Cortex of kidney (tissue), 1 donor: ENCODE measurements at places on chromosomes 6 and 20.

DNA sequence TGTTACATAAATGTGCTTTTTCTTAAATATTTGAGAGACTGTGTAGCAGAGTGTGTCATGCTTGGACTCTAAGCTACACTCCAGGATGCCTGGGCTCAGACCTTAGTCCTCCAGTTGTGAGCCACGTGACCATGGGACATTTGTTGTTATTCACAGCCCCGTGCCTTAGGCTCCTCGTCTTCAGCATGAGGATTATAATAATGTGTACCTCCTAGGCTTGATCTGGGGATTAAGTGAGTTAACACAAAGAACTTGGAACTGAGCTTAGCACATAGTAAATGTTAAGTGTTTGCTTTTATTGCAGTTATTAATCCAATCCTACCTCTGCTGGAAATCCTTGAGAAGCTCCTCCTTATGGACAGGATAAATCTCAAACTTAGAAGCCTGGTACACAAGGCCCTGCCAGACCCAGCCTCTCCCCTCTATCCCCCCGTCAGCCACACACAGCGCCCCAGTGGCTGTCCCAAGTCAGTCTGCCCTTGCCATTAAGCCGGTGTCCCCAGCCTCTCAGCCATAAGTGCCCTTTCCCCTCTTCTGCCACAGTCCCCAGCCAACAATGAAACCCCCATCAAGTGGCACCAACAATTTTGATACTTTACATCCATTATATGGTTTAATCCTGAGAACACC lies 177.5 kb downstream of the TMEM242 start:
- no peak for DNase-seq

- no peak for DNase-seq
Measured at GRCh38 chr6:144580771-144581170, 295.6 kb downstream of the UTRN start.

DNA sequence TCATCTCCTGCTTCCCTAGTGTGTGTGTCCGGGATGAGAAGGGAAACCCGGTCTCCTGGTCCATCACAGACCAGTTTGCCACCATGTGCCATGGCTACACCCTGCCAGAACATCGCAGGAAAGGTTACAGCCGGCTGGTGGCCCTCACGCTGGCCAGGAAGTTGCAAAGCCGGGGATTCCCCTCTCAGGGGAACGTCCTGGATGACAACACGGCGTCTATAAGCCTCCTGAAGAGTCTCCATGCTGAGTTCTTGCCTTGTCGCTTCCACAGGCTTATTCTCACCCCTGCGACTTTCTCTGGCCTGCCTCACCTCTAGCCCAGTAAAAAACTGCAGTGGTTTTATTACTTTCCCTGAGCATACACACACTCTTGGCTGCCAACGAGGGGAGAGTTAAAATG lies 23.9 kb upstream of the C6orf141 start:
- DNase-seq, result no peak

GRCh38 chr6:8277769-8278168 lies 157.6 kb downstream of the SLC35B3 start:
- DNase-seq, result no peak

GRCh38 chr20:57167971-57168701 lies 98.3 kb downstream of the BMP7 start:
- DNase-seq, result no peak

- no peak for DNase-seq
Measured at GRCh38 chr20:50085481-50086365, 27.2 kb downstream of the UBE2V1 start.

DNA sequence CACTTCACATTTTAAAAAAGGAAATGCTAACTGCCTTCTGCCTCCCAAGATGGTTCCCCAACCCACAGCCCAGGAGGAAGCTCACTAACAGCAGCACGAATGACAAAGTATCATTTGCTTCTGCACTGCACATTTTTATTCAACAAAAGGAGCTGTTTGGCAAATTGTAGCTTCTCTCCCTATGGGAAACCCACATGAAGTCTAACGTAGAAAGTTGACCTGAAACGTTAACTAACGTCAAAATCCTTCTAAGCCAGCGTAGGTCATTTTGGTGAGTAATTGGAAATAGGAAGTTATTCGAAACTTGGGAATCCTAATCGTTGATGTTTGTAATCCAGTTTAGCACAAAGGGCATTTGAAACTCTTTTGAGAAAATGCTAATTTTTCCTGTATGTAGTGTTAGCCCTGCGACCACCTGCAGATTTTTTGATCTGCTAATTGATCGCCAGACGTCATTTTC lies 2.9 kb downstream of the SALL4 start:
- no peak for DNase-seq

DNA sequence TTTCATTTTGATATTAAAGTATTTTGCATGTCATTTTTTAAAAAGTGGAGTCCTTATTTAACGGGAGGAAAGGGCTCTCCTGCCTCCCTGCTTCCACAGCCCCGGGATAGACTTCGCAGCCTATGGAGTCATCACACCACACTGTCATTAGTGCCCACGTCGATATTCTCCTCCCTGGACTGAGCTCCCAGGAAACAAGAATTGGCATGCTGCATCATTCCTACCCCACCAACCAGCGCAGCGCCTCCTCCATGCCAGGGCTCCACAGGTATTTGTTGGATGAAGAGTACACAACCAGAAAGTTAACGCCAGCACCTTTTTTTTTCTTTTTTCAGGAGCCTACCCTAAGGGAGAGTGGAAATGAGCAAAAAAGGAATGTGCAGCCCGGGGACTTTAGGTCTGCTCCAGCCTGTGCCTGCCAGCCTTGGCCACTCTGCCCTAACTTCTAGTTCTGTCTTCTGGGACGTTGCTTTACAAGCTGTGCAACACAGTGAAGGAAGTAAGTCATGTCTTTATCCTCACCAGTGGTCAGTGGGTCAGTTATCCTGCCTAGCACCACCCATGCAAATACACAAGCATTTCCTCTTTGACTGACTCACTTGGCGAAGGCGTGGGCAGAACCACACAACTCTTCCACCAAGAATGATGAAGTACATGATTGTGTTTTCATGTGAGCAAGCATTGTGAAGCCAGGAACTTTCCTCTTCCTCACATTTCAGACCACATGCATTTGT lies 180.7 kb upstream of the UST start:
- no peak for DNase-seq

- DNase-seq, result no peak
Measured at GRCh38 chr6:46888578-46888977, 33.2 kb downstream of the ADGRF5 start.

GRCh38 chr6:11532097-11532496 lies 5.5 kb upstream of the TMEM170B start:
- no peak for DNase-seq

DNA sequence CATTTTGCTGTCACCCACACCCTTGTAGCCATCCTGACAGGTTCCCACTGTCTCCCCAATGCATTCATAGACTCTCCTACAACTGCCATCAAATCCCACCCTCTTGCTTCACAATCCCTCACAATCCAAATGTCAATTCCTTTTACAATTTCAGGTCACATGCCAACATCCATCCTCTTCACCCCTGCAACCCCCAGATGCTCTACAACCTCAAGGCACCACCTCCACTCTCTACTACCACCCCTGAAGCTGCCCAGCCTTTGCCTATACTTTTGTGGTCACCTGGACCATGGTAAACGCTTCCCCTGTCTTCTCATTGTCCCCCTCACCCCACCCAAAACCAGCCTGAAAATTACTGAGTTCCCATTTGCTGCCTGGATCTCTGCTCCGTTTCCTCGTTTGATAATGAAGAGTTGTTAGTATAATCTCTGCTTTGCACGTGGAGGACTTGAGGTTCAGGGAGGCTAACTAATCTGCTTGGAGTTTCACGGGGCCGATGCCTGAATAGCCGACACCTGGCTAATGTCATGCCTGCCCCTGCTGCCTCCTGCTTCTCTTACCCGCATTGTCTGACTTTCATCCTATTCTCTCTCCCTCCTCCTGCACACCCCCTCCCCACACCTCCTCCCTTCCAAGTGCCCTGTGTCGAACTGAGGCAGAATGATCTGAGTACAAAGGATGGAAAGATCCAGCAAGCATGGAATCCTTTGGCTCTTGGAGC lies 82.4 kb upstream of the TOX2 start:
- no peak for DNase-seq

DNA sequence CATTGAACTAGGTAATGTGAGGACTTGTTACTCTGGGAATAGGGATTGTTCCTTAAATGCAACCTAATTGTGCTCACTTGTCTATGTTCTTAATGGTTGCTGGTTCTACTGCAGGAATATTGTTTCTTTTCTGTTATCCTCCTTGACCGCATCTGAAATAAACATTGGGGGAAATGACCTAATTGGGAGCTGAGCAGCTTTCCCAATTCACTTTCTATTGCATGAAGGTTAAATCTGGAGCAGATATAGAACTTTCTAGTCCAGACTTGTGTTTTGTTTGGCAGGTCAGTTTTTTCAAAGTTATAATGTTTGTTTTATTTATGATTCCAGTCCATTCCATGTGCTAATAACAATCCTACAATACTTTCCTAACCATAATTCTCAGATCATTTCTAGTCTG lies 981.0 kb upstream of the CITED2 start:
- no peak for DNase-seq

GRCh38 chr6:169897601-169898358 lies 146.4 kb downstream of the ERMARD start:
- DNase-seq, result no peak

GRCh38 chr6:112595841-112596240 lies 248.7 kb downstream of the RFPL4B start:
- DNase-seq, result no peak

DNA sequence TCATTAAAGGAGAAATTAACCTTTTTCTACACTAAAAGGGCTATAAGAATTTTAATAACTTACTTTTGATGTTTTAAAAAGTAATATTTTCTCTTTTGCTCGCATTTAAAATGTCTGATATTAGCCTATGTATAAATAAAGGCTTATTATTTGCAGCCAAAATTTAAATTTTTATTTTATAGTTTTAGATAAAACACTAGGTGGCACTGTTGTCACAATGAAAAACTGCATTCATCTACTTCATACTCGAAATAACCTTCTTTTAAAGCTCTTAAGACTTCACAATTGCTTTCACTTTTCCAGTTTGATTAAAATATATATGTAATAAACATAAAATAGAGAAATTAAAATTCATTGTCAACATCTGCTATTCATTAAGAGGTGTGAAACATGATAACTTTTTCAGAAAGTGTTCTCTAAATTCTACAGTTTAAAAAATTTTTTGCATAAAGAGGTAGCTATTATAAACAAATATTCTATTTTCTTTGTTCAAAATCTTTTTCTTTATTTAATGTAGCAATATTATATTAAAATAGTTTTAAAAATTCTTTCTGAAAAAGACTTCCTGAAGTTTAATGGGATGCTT lies 78.8 kb upstream of the DEFB112 start:
- DNase-seq, result no peak

DNA sequence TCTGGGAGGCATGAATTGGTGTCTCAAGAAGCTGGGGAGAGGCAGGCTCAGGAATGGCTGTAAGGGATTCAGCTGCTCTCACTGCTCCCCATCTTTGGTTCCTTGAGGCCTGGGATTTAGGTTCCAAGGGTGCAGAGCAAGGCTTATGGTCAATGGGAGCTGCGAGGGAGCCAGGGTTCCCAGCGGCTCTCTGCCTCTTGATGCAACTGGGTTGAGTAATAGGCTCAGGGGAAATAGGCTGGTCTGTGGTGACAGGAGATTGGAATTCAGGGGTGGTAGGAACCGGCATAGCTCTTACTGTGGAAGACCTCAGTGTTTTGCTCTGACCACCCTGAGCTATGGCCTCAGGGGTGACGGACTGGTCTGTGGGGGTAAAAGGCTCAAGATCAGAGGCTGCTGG lies 13.0 kb upstream of the NRM start:
- no peak for DNase-seq

DNA sequence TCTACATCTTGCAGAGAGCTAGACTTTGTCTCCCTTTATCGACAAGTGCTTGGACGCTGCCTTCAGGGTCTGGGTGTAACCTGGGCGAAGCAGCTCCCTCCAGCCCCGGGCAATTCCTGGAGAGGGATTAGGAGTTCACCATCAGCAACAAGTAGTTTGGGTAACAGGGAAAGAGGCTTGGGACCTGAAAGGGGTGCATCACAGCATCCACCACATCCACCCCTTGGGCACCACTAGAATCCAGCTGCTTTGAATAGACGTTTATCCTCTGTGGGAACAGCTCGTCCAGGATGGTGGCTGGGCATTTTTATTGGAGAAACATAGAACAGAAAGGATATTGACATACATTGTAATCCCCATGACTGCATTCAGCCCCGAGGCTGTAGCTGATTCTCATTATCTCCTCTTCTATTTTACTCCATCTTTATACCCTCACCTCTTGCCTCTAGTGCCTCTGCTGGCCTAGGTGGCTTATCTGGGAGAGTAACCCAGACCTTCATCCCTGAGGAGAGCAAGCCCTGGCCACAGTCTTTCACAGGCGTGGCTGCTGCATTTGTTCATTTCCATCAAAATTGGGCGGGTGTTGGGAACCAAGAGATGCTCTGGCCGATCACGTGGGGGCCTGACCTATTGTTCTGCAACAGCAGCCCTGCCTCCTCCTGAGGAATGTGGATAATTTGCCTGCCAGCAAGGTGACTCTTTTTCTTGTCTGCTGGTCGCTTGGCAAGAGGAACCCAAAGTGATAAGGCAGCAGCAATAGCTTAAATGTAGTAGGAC lies 109.2 kb upstream of the RALGAPA2 start:
- DNase-seq, result no peak

- no peak for DNase-seq
Measured at GRCh38 chr6:100112855-100113508, 119.0 kb upstream of the MCHR2 start.

- DNase-seq, result no peak
Measured at GRCh38 chr6:121912905-121913304, 477.5 kb downstream of the GJA1 start.

GRCh38 chr6:111884068-111884467 lies 10.8 kb upstream of the FYN start:
- no peak for DNase-seq

GRCh38 chr6:37765182-37765775 lies 54.2 kb upstream of the ZFAND3 start:
- DNase-seq, result no peak

GRCh38 chr20:11101243-11101642 lies 427.4 kb upstream of the JAG1 start:
- DNase-seq, result no peak
